ENCODE measurements at places on chromosomes 3 and 15. TPM values are rescaled to one million over a fixed set of nuclear protein-coding genes. Genes with fewer than 3 reads are reported as not detected.

Gene GPR149
- total RNA-seq, result not detected

Gene SLC27A2
- not detected for total RNA-seq

Gene GP5
- total RNA-seq, result not detected

Gene HRH1
- 1.6 TPM for total RNA-seq

Gene BCL6
- 88.6 TPM for total RNA-seq

Gene CATSPER2
- 1.7 TPM for total RNA-seq

Gene LRTM1
- not detected for total RNA-seq

Gene BFSP2
- not detected for total RNA-seq

Gene GOLGA8Q
- total RNA-seq, result 0.70 TPM

Gene FILIP1L
- 97.0 TPM for total RNA-seq

Gene WDR93
- total RNA-seq, result 0.20 TPM

- no peak for DNase-seq
Measured at GRCh38 chr3:141901914-141902313, 25.5 kb downstream of the ATP1B3 start.

DNA sequence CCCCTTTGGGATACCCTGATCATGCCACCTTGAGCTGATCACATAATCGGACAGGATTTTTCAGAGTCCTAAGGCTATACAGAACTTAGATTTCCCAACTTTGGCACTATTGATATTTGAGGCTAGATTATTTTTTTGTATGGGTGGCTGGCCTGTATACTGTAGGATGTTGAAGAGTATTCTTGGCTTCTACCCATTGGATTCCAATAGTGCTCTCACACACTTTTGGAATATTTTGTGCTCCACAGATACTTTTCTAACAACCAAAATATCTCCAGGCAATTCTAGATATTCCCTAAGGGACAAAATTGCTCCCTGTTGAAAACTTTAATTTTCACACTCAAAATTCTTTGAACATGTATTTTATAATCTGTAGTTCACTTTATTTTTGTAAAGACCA lies 125.1 kb downstream of the ABI3BP start:
- DNase-seq, result no peak

DNA sequence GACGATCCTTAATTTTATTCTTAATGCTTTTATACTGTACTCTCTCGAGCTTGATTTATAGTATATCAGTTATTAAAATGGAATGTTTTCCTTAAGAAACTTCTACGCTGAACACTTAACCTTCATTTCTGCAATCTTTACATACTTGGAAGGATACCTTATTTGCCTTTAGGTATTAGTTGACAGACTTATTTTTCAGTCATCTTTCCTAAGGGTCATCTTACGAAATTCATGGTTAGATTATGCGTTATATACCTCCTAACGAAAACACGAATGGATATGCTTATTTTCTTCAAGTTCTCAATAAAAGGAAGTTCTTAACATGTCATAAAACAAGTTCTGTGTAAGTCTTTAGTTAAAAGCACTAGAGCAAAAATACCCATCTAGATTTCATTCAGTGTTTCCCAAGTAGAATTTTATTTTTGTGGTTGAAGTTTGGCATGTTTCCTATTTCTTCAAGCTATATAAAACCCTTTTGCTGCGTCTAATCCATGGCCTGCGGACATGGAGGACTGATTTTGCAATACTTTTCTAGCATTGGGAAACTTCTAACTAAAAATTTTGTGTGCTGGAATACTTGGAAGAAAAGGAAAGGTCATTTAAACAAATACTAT lies 231.3 kb downstream of the TP63 start:
- no peak for DNase-seq

DNA sequence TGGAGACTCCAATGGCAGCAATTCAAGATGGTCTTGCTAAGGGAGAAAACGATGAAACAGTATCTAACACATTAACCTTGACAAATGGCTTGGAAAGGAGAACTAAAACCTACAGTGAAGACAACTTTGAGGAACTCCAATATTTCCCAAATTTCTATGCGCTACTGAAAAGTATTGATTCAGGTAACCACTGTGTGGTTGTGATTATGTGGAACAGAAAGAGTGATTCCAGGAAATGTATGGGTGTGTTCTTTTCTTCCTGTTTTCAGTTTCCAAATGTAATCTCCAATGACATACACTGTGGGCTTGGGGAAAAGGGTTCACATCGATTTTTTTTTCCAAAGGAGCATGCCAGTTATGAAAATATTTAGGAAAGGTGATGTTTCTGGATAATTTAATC lies 10.9 kb downstream of the SCG3 start:
- no peak for DNase-seq

GRCh38 chr3:78604341-78604740 lies 1163.5 kb downstream of the ROBO1 start:
- no peak for DNase-seq

DNA sequence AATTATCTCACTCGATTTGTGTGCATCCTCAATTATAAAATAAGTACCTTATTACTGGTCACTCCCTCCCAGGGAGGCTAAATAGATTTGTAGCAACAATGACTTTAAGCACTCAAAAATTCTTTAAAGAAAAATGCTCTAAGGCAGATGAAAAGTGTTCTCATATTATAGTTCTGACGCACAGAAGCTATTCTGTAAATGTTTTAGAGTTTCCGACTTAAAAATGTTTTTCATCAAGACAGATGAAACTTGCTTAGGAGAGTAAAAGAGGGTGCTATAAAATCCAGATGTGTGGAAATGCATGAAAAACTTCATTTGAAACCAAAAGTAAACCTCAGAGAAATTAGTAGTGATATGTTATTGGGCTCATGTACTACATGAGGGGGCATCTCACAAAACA lies 398.4 kb upstream of the KCNMB2 start:
- DNase-seq, result no peak

DNA sequence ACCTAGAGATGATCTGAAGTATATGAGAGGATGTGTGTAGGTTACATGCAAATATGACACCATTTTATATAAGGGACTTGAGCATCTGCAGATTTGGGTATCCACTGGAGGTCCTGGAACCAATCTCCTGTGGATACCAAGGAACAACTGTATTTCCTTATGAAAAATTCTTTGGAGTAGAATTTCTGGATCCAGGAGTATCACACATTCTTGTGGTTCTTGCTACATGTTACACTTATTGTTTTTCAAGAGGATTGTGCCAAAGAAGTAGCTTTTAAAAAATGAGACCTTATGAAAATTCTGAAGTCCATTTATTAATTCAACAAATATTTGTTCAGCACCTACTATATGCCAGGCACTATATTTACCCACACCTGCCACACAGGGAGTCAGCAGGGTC lies 15.7 kb upstream of the TBC1D23 start:
- no peak for DNase-seq

- DNase-seq, result no peak
Measured at GRCh38 chr3:171890398-171890797, 47.2 kb downstream of the TMEM212 start.

DNA sequence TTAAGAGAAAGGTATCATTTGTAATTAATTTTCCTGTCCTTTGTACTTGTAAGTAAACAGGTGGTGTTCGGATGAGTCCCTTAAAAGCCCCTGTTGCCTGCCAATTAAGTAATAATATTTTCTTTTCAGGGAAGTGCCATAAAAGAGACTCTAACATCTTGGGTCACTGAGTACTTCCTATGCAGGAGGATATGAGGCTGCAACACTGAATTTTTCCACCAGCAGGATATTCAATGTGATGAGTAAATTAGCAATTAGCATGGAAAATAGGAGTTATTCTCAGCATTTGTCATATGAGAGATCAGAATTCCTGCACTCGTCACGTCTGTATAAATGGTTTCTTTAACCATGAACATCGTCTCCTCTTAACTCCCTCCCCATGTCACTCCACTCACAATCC lies 45.4 kb downstream of the WWTR1 start:
- no peak for DNase-seq

GRCh38 chr3:114880078-114880477 lies 267.0 kb downstream of the ZBTB20 start:
- no peak for DNase-seq

GRCh38 chr3:99696497-99696896 lies 58.1 kb downstream of the COL8A1 start:
- no peak for DNase-seq

DNA sequence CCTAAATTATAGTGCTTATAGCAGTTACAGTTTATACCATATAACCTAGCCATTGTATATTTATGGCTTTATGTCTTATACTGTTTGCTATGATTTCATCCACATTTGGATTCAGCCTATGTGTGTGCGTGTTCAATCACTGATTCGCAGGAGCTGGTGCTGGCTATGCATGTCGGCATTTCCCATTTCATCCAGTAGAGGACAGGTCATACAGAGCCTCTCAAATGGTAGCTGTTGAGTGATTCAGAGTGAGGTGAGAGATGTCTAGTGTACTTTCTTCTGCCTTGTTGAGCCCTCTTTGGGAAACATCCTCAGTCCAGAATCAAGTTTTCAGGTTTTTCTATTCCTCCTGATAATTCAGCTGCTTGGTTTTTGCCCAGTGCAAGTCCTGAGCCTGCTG lies 76.1 kb downstream of the FRMD4B start:
- DNase-seq, result no peak

DNA sequence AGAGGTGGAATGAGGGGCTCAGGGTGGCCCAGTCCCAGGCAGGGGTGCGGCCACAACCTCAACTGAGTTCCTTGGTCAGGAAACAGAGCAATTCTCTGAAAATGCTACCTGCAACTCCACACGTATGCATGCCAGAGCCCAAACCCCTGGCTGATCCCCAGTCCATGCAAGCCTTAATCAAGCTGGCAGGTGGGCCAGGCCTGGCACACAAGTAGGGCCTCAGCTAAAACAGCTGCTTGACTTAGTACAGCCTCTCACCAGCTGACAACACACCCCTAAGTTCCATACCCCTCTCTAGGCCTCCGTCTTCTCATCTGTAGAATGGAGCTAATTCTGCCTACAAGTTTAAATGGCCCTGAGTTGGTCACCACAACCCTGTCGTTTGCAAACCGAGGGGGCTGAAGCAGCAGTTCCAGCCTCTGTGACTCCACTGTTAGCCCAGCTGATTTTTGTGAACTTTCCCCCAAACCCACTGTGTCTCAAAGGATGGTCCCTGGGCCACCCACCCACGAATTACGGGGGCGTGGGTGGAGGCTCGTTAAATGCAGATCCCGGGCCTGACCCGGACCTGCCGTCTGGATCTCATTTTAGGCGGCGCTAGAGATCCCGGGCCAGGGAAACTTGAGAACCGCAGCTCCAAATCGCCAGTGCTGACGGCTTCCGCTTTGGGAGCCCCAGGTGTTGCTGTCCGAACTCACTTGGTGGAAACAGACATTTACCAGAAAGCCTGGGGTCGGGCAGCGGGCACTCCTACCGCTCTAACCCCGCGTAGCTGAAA lies 927 bp downstream of the CHDH start:
- DNase-seq, result peak; percentile 71

DNA sequence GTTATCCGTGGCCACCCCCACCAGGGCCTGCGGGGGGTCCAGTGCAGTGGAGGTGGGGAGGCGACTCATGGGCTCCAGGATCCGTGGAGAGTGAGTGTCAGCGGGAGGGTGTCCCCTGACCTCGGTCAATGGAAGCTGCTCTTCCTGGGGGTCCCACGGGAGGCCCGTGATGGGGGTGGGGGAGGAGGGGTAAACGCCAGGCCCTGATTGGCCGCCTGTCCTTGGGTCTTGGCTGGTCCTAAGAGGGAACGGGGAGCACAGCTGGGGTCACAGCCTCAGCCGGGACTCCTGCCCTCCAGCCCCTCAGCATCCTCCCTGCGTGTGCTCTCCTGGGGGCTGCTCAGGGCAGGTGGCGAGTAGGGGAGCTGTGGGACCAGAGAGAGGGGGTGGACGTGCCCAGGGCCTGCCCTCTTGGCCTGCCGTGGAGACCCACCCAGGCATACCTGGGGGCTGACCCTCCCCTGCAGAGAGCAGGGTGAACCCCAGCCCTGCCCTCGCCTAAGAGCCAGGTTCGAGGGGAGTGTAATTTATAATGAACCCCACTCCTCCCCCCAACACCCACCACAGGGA lies 184.6 kb downstream of the GOLGA6L6 start:
- no peak for DNase-seq

GRCh38 chr15:84961707-84962106 lies 19.9 kb upstream of the PDE8A start:
- no peak for DNase-seq

- DNase-seq, result no peak
Measured at GRCh38 chr3:100852840-100853239, 140.4 kb downstream of the ABI3BP start.

- DNase-seq, result no peak
Measured at GRCh38 chr3:34361921-34362320, 563.5 kb downstream of the PDCD6IP start.

DNA sequence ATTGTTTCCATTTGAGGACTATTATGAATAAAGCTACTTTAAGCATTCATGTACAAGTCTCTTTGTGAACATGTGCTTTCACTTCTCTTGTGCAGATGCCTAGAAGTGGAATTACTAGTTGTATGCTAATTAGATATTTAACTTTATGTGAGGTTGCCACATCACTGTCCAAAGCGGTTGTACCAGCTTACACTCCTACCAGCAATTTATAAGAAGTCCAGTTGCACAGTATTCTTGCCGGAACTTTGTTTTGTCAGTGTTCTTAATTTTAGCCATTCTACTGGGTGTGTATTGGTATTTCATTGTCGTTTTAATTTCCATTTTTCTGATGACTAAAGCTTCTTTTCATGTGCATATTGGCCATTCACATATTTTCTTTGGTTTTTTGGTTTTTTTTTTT lies 29.1 kb downstream of the SEMA3G start:
- DNase-seq, result no peak

- DNase-seq, result no peak
Measured at GRCh38 chr3:43525941-43526607, 95.7 kb downstream of the ANO10 start.

All from right atrium auricular region (tissue), 2 donors.